ENCODE measurements at places on chromosomes 7 and 10.

GRCh38 chr10:122197611-122198222 lies 73.4 kb upstream of the BTBD16 start:
- no peak for DNase-seq

- DNase-seq = no peak
These were observed 111.2 kb upstream of the TCERG1L start for GRCh38 chr10:131422731-131423130.

DNA sequence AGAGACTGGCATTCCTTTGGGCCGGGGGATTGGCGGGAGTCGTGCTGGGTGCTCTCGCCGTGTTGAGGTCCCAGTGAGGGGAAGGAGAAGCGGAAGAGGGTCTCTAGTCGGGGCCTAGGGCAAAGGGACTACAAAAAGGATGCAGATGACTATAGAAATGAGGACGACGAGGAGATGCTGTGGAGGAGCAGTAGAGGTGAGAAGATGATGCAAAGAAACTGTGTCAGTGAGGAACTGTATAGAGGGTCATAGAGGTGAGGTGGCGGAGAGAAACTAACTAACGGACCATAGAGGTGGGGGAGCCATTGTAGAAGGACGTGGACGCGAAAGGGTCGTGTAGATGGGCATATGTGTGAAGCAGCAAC lies 324 bp downstream of the TWNK start:
- no peak for DNase-seq

GRCh38 chr7:101941481-101942383 lies 124.3 kb downstream of the CUX1 start:
- no peak for DNase-seq
